ENCODE measurements at places on chromosomes 11 and 22. TPM values are rescaled to one million over a fixed set of nuclear protein-coding genes. Genes with fewer than 3 reads are reported as not detected.

DNA sequence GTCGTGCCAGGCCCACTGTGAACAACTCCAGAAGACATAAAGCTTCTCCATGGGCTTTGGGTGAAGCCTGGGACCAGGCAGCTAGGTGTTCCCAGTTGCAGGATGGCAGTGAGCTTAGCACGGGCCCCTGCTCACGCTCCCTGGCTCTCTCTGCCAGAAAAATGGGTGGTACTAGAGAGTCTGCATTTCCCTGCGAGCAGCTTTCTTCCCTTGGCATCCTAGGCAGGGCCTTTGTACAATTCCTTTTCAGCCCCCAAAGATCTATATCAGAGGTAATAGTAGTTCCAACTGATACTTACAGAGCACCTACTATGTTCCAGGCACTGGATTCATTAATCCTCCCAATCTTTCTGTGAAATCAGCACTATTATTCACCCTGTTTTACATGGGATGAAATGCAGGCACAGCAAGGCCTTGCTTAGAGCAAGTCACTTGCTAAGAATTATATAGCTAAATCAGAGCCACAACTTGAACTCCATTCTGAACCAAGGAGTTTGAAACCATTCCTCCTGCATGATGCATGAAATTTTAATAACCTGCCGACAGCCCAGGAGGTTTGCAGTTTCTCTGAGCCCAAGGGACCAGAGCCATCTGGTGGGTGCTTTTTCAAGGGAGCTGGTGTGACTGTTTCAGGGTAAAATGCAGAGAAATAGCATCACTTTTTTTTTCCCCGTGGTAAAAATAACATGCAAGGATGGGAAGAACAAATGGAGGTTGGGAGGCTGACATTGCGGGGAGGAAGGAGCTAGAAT, 22.7 kb downstream of the NAV2 start:
- H3K36me3 ChIP-seq: no peaks in the 10 kb centered on the region
- no peak overlapping the region for H3K27ac ChIP-seq
- H3K4me1 ChIP-seq: peaks cover 9% of the 10 kb centered on the region
- H3K4me3 ChIP-seq: no peak overlapping the region

- DNase-seq: no peak
- peaks cover 37% of the 10 kb centered on the region for H3K4me1 ChIP-seq
- H3K27ac ChIP-seq: peak overlapping the region; percentile 91
- H3K27me3 ChIP-seq: peaks cover 17% of the 10 kb centered on the region
- H3K36me3 ChIP-seq: no peaks in the 10 kb centered on the region
- H3K4me3 ChIP-seq: no peak overlapping the region
Observed at GRCh38 chr11:119341222-119342022, 739 bp upstream of the C1QTNF5 start.

GRCh38 chr11:44916801-44917385, 33.8 kb downstream of the TP53I11 start:
- H3K4me3 ChIP-seq: no peak overlapping the region
- peaks cover 5% of the 10 kb centered on the region for H3K36me3 ChIP-seq
- H3K27ac ChIP-seq: no peak overlapping the region
- no peak for DNase-seq
- no peaks in the 10 kb centered on the region for H3K27me3 ChIP-seq
- peaks cover 6% of the 10 kb centered on the region for H3K4me1 ChIP-seq

- no peak overlapping the region for H3K4me3 ChIP-seq
- H3K4me1 ChIP-seq: peaks cover 46% of the 10 kb centered on the region
- H3K27ac ChIP-seq: peak overlapping the region; percentile 90
- no peak for DNase-seq
- H3K27me3 ChIP-seq: peaks cover 5% of the 10 kb centered on the region
- peaks cover 13% of the 10 kb centered on the region for H3K36me3 ChIP-seq
Observed at GRCh38 chr11:118605116-118605867, 2.1 kb upstream of the PHLDB1 start.

DNA sequence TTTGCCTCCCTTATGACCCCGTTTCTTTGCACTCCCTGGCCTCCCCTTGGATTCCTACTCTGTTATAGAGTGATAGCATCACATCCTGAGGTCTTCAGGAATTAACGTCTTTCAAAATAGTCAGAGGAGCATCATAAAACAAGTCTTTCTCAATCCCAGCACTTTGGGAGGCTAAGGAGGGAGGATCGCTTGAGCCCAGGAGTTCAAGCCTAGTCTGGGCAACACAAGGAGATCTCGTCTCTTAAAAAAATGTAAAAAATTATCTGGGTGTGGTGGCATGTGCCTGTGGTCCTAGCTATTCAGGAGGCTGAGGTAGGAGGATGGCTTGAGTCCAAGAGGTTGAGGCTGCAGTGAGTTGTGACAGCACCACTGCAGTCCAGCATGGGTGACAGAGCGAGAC, 68.7 kb upstream of the AMPD3 start:
- no peaks in the 10 kb centered on the region for H3K4me1 ChIP-seq
- H3K27ac ChIP-seq: peak overlapping the region; percentile 76
- no peak for DNase-seq
- H3K27me3 ChIP-seq: no peaks in the 10 kb centered on the region
- H3K36me3 ChIP-seq: no peaks in the 10 kb centered on the region

GRCh38 chr11:21894492-21894891, 298.4 kb upstream of the ANO5 start:
- H3K36me3 ChIP-seq: no peaks in the 10 kb centered on the region
- no peaks in the 10 kb centered on the region for H3K27me3 ChIP-seq
- no peak for DNase-seq

- H3K4me1 ChIP-seq: no peaks in the 10 kb centered on the region
- no peak for DNase-seq
- no peaks in the 10 kb centered on the region for H3K27me3 ChIP-seq
- H3K4me3 ChIP-seq: no peak overlapping the region
- peaks cover 40% of the 10 kb centered on the region for H3K36me3 ChIP-seq
Observed at GRCh38 chr11:18540207-18541009, 13.7 kb upstream of the TSG101 start.

GRCh38 chr11:100827934-100828661, 141.0 kb downstream of the ARHGAP42 start:
- H3K4me3 ChIP-seq: no peak overlapping the region
- H3K4me1 ChIP-seq: no peaks in the 10 kb centered on the region
- no peak overlapping the region for H3K27ac ChIP-seq
- H3K27me3 ChIP-seq: no peaks in the 10 kb centered on the region

DNA sequence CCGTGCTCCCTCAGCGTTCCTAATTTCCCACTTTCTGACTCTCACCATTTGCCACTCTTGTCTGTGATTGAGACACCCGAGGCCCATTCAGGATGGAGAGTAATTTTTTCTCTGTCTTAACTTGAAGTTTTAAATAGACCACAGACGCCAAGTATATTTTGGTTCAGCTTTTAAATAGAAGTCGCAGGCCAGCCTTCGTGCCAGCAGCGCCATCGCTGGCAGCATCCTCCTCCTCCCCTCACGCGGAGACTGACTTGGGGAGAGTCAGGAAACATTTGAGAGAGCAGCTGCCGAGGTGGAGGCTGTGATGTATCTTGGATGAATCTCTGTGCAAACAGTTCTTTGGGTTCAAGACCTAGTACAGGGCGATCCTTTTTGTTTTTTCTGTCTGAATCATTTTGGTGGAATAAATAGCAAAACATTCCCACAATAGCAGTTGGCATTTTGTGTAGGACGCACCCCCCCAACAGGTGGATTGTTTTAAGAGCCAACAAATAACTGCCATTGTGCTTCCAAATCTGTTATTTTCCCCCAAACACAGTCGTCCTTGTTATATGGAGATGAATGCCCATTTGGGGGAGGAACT, 889 bp upstream of the DMC1 start:
- H3K27ac ChIP-seq: peak overlapping the region; percentile 44
- H3K27me3 ChIP-seq: no peaks in the 10 kb centered on the region
- H3K4me3 ChIP-seq: peak overlapping the region; percentile 71
- peak; percentile 64 for DNase-seq
- no peaks in the 10 kb centered on the region for H3K36me3 ChIP-seq

A4GALT gene
- total RNA-seq: 30.0 TPM

GTSE1 gene
- 0.89 TPM for total RNA-seq

RAD9A gene
- total RNA-seq: 53.0 TPM

THY1 gene
- 14.9 TPM for total RNA-seq

Data from upper lobe of left lung (tissue), 6 donors.